ENCODE measurements at places on chromosomes 2 and 18.

DNA sequence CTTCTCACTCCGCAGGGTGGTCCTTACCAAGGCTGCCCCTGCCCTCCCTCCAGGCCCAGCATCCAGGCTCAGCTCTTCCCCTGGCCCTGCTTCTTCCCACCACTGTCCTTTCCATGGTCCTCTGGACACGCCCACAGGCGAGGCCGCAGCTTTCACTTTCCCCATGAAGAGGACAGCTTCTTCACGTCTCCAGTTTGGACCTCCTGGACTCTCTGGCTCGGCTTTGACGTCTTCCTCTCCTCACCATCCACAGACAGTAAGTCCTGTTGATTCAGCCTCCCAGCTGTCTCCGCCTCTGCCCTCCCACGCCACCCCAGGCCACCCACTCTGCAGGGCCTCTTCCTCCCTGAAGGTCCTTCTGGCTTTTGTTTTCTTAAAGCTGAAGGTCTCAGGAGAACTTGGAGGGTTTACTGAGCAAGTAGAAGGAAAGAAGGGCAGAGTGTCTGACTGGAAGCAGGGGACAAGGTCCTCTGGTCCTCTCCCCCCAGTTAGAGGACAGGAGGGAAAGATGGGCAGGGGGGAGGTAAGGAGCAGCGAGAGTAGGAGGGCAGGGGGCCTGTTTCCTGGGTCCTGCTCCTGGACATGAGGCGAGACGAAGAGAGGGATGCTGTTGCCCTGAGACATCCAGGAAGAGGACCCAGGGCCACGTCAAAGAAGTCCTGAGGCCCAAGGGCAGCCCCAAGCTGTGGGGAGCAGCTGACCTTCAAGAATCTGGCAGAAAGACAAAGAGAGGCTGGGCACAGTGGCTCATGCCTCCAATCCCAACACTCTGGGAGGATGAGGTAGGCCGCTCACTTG lies 24.7 kb upstream of the NMUR1 start:
- ATAC-seq: no peak

- no peak for ATAC-seq
Measured at GRCh38 chr2:158394453-158394852, 62.1 kb downstream of the CCDC148 start.

DNA sequence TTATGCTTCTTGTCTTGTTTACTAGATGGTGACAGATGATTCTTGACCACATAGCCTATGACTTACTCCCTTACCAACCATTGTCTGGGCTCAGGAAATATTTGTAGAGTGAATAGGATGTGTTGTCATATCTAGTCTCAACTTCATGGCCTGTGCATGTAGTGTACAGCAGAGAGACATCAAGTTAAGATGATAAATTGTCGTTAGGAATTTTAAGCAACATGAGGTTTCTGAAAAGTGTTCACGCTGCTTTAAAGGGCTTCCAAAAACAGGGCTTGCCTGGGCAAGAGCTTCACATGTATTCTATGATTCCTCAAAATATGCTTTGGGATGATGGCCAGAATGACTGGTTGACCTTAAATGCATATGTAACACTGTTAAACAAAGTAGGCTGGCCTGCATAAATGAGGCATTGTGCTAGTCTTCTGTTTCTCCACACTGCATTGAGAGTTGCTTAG lies 424.0 kb downstream of the RND3 start:
- ATAC-seq: peak; percentile 89

GRCh38 chr2:48444404-48444803 lies 85.5 kb upstream of the STON1 start:
- ATAC-seq: no peak

GRCh38 chr2:21382701-21383520 lies 259.1 kb downstream of the TDRD15 start:
- no peak for ATAC-seq

DNA sequence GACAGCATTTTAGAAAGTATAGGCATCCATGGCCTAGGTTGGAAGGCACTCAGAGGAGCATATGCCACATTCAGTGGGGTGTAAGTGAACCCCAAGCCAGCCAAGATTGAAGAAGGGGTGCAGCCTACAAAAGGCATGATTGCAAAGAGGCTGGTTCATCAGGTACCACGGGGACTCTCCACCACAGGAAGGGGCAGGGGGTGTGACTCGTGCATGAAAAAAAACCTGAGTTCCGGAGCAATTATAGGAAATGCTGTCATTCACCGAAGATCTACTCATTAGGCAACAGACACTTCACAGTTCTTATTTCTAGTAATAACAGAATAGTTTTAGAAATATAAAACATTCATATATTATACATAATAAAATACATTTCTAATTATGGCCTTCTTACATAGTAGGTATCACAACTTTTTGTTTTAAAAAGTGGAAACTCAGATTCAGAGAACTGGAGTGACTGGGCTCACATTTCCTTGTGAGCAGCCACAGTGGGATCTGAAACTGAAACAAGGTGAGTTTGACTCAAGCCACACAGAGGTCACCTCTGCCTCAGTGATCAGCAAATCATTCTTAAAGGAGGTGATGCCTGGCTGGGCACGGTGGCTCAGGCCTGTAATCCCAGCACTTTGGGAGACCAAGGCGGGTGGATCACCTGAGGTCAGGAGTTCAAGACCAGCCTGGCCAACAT lies 188.4 kb upstream of the GYPC start:
- no peak for ATAC-seq

- ATAC-seq: peak; percentile 92
Measured at GRCh38 chr2:58762176-58762781, 521.2 kb upstream of the FANCL start.

DNA sequence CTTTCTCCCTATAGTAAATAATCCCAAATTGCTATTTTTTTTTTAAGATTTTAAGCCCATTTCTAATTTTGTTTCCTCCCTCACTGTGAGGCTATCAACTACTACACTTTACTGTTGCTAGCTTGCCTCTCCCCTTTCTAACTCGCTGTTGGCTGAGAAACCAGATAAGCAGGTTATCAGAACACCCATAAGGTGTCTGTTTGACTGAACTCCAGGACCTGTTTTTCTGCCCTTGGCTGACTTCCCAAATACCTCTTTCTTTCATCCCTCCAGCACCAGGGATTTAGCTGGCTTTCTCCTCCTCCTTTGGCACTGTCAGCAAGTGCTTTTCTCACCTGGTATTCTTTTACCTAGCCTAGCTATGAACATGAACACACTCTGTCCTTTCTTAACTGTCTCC lies 11.1 kb downstream of the TRAK2 start:
- ATAC-seq: no peak

DNA sequence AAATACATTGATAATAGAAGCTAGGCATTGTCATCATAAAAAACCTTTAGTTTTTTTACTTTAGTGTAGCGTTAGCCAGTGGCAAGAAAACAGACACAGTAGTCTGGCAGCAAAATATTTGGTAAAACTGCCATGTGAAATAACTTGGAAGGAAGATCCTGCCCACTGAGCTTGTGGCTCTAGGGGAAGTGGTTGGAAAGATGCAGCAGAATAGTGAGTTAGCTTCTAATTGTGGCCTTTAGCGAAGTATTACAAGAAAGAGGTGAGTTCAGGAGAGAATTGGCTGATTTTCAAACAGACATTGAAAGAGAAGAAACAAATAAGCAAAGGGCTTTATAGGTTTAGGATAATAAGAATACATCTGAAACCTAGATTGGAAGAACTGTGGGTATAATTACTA lies 1887.8 kb upstream of the CELF4 start:
- no peak for ATAC-seq

DNA sequence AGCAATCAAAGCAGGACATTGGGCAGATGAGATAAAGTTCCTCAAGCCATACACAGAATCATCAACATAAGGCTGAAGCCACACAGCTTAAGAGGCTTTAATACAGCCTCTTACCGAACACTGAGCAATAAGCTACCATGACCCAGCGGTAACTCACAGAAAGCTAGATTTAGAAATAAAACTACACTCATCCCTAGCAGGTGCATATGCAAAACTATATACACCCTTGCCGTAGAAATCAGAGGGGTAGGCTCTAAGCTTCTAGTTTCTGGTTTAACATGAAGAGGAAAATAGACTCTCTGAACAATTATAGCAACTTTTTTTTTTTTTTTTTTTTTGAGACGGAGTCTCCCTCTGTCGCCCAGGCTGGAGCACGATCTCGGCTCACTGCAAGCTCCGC lies 428.8 kb upstream of the FIGN start:
- ATAC-seq: no peak

GRCh38 chr2:234241656-234242458 lies 191.4 kb downstream of the SPP2 start:
- ATAC-seq: peak; percentile 55

DNA sequence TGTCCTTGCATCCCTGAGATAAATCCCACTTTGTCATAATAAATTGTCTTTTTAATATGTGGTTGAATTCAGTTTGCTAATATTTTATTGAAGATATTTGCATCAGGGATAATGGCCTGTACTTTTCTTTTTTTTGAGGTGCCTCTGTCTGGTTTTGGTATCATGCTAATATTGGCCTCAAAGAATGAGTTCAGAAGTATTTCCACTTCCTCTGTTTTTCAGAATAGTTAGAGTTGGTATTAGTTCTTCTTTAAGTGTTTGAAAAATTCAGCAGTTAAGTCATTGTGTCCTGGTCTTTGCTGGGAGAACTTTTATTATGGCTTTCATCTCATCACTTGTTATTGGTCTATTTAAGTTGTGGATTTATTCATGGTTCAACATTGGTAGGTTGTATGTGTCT lies 464.1 kb upstream of the CRIM1 start:
- no peak for ATAC-seq

DNA sequence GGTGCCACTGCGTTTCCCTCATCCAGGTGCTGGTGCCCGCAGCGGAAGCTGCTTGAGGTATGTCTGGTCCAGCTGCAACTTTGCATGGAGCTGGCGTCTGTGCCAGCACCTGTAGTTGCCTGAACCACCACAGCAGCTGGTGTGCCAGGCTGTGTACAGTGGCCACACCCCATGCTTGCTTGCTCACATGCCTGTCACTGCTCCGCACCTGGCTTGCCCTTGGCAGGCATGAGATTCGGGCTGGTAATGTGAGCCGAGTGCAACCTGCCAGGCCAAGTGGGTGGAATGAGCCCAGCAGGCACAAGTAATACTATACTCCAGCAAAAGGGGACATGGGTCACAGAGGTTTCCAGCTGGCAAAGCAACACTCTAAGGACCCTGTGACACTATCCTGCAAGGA lies 1123.3 kb upstream of the ACVR2A start:
- no peak for ATAC-seq

DNA sequence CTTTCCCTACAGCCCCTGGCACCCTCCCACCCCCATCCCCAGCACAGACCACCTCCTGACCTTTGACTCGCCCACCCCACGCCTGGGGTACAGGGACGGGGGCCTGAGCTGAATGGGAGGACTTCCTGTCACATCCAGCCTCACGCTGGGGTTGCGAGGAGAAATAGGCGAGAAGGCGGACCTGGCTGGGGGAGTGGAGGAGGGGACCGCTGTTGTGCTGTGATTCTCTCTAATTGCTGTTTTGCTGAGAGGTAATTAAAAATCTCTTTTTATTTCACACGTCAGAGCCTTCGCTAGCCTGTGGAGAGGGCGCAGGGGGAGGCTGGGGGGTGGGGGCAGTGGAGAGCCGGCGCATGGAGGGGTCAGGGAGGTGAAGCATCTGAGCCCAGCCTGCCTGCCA lies 9.7 kb upstream of the ECEL1 start:
- ATAC-seq: no peak

DNA sequence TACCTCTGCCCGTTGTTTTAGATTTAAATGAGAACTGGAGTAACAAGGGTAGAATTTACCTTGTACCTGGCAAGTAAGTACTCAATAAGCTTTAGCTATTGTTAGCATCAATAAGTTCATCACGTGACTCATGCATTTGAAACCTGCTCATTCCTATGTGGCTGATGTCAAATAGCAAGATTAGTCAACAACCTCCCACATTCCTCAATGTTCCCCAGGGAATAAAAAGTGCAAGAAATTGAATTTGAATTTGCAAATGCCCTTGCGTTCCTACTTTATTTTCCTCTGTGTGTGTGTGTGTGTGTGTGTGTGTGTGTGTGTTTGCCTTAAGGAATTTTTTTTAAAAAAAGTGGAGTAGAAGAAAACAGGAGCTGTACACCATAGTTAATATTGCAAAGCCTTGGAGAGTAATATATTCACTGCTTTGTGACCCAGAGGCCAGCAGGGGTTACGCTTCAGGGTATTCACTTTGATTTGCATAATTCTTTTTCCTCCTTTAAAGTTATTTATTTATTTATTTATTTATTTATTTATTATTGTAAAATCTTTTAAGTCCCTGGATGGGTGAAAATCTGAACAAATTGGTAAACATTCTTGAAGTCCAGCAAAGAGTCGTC lies 43.9 kb upstream of the DNAH7 start:
- no peak for ATAC-seq

GRCh38 chr2:96103761-96104486 lies 12.4 kb downstream of the ADRA2B start:
- no peak for ATAC-seq

DNA sequence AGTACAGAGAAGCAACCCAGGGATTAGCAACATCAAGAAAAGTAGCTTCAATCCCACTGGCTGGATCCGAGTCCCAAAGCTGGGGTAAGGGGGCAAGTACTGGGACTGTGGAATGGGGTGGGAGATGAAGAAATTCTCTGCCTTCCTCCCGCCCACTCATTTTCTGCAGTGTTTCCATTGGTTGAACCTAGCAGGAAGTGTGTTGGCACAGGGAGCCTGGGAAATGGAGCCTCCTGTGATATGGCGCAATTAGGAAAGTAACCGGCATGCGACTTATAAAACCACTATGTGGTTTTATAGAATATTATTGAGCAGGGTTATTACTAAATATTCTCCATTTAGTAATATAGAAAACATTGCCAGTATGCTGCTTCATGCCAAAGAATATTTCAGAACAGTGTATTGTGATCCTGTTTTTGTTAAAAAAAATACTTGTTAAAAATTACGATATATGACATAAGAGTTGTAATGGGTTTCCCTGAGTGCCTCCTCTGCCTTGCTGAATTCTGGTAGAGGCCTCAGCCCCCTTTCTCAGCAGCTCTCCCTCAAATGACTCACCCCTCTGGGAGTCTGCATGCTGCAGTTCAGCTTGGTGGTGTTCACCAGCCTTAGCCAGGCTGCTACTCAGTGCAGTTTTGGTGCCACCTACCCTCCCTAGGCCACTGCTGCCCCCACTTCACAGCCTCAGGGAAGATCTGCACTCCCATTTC lies 60.5 kb downstream of the HK2 start:
- ATAC-seq: peak; percentile 77
